NCI-H1417 treated with DMSO at 0.1 percent for 48 hours (cell line): ENCODE measurements at places on chromosomes 3 and 15.

- DNase-seq, result no peak
These were observed 49.6 kb downstream of the CACNA2D3 start for GRCh38 chr3:54171951-54172350.

GRCh38 chr15:95132774-95133173 lies 901.4 kb downstream of the MCTP2 start:
- DNase-seq, result no peak

- no peak for DNase-seq
These were observed 27.6 kb upstream of the TRPM1 start for GRCh38 chr15:31128919-31129768.

DNA sequence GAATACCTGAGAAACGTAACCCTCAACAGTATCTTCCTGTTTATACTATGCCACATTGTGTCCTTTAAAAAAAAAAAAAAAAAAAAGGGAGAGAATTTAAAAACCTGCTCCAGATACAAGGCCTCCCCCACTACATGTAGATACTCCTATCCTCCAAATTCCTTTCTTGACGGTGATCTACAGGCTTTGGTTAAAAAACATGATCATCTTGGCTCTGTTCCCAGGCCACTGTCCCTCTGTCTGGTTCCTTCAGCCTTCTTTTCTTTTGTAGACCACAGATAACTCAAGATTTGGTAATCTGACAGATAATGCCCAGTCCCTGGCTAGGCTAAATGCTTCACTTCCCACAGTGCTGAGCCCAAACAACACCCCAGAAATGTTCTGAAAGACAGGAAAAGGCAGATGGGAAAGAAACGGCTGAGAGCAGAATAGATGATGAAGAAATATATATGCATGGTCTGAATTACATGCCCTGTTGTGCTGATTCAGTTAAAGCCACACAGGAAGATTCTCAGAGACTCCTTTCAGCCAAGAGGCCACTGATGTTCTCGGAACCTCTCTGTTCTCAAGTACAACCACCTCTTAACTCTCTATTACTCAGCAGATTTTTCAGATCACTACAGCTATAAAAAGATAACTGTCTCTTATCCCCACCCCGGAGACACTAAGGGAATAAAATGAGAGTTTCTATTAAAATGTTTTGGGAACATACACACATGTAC lies 48.3 kb downstream of the NPTN start:
- no peak for DNase-seq

DNA sequence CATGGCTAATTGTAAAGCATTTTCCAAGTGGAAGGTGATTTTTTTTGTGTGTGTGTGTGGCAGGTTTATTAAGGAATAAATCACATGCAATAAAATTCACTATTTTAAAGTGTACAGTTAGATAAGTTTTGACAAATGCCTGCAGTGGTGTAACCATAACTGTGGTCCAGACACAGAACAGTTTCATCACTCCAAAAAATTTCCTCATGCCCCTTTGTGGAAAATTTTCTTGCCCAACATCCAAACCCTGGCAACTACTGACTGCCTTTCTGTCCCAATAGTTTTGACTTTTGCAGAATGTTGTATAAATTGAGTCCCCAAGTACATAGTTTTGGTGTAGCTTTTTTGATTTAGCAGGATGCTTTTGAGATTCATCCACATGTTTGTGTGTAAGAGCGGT lies 135.1 kb upstream of the KLHL25 start:
- no peak for DNase-seq

DNA sequence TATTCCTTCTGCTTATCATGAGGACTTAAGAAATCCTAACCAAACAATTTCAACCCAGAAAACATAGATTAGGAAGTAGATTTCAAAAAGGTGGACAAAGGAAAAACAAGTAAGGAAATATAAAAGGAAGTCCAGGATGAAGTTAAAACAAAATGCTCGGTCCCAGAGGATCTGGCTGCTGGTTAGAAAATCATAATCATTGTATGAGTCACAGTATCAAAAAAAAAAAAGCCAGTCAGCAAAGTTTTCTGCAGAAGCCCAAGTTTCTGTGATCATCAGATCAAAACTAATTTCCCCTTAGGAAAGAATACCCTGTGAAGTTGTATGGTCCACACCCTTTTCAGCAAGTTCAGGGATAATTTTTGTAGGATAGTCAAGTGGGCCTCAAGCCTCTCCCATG lies 43.0 kb upstream of the LRTM1 start:
- DNase-seq, result no peak

DNA sequence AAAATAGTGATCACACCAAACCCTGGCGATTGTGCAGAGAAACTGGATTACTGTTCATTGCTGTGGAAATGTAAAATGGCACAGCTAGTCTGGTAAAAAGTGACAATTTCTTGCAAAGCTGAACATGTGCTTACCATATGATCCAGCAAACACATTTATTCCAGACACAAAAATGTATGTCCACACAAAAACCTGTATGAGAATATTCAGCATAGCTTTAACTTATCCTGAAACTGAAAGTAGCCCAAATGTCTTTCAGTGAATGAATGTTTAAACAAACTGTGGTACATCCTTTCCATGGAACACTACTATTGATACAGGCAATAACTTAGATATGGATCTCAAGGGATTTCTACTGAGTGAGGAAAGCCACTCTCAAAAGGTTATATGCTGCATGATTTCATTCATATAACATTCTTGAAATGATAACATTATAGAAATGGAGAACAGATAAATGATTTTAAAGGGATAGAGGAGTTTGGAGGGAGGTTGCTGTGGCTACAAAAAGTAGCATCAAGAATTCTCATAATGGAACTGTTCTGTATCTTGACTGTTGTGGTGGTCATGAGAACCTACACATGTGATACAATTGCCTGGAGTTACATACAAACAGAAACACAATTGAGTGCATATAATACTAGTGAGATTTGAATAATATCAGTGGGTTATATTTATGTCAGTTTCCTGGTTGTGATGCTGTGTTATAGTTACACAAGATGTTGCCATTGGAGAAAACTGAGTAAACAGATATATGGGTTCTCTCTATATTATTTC lies 70.7 kb upstream of the DPH6 start:
- no peak for DNase-seq

GRCh38 chr3:17044855-17045254 lies 160.1 kb downstream of the PLCL2 start:
- DNase-seq, result no peak

DNA sequence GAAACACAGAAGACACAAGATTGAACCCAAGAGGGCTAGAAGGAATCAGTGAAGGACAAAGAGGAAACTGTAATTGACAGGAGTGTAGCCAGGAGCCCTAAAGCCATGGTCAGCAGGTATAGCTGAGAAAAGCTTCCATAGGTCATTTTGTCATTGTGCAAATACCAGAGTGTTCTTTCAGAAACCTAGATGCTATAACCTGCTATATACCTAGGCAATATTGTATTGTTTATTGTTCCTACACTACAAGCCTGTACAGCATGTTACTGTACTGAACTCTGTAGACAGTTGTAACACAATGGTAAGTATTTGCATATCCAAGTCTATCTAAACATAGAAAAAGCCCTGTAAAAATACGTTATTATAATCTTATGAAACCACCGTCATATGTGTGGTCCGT lies 119.3 kb upstream of the LRRFIP2 start:
- no peak for DNase-seq

GRCh38 chr3:142152384-142152783 lies 3.0 kb upstream of the TFDP2 start:
- no peak for DNase-seq

GRCh38 chr3:158106766-158107471 lies 699 bp upstream of the SHOX2 start:
- no peak for DNase-seq

- no peak for DNase-seq
These were observed 953.4 kb downstream of the AGBL1 start for GRCh38 chr15:87033056-87033455.

DNA sequence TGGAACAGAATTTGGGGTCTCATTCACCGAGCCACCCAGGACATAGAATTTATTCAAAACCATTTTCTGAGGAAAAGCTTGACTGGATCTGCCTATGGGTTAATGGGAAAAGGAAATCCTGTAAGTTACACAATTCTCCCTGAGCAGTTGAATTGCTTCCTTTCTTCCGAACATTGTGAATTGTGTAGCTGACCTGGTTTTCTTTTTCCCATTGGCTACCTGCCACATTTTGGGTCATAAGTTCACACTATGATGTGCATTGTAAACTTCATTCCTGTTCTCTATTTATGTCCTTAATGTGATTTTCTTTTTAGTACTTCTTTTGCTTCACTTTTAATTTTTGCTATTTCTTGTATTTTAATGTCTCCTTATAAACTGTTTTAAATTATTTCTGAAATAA lies 386.0 kb upstream of the LRRC3B start:
- DNase-seq, result no peak

DNA sequence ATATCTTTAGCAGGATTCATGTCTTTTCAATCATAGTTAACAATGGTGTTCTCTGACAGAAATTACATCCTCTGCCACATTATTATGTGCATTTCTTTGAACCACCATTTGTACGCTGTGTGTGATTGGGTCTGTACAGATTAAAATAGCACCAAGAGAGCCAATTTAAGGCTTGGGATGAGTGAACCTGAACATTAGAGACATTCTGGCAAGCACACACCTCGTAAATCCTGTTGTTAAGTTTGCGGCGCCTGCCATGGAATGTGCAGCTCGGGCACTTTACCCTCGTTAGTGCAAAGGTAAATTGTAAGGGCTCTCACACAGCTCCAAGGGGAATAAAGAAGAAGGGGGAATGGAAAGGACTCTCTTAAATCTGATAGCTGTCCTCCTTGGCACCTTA lies 482.4 kb upstream of the DPPA4 start:
- DNase-seq, result no peak

GRCh38 chr15:57393061-57393460 lies 16.8 kb downstream of the CGNL1 start:
- no peak for DNase-seq

- no peak for DNase-seq
These were observed 2.5 kb downstream of the PLA2G4B start for GRCh38 chr15:41841131-41841530.

- no peak for DNase-seq
These were observed 8.7 kb downstream of the SEMA3F start for GRCh38 chr3:50163572-50164455.

- DNase-seq, result no peak
These were observed 17.2 kb upstream of the SPG21 start for GRCh38 chr15:65006876-65007275.

- DNase-seq, result no peak
These were observed 187.5 kb downstream of the FNDC3B start for GRCh38 chr3:172226831-172227230.

DNA sequence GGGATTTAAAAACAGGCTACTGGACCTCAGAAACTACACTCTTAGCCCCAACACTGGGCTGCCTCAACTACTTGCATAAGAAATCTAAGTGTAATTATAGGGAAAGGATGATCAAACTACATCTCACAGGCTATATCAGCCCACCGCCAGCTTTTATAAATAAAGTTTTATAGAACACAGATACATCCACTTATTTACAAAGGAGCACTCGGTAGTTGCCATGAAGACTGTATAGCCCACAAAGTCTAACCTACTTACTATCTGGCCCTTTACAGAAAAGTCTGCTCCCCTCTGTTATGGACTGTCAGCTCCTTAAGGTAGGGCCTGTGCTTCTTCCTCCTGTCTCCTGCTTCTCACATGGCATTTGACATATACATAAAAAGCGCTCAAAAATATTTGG lies 9.5 kb downstream of the OSBPL10 start:
- DNase-seq, result no peak

GRCh38 chr3:32817558-32818228 lies at the start of gene TRIM71:
TSS of gene TRIM71 (plus strand) at chr3:32817997. CDS start at chr3:32818081, 84 bp downstream.
- no peak for DNase-seq

DNA sequence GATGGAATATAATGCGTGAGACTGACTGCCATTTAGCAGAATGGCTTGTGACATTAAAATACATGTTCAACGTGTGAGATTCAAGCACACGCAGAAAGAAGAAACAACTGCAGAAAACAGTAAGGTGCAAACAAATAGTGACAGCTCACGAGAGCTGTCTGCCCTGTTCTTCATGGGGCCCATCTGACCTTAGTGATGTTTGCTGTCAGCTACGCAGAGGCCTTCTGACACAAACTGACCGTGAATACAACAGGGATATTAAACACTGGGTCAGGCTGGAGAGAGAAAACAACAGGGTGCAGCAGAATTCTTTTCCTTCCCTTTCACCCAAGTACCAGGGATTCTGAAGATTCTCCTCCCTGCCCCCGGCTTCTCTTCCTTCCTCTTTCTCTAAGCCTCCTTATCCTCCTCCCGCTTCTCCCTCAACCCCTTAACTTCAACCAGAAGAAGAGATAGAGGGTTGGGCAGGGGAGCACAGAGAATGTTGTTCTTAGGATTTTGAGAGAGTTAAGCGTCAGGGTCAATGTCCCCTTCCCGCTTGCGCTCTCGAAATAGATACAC lies 2.1 kb downstream of the TNFAIP8L3 start:
- DNase-seq, result no peak

GRCh38 chr15:38853608-38854007 lies 289.0 kb upstream of the RASGRP1 start:
- DNase-seq, result no peak

- no peak for DNase-seq
These were observed 569.0 kb downstream of the TUSC7 start for GRCh38 chr3:117278424-117279190.

- DNase-seq, result no peak
These were observed 11.7 kb downstream of the TPM1 start for GRCh38 chr15:63054281-63054683.

DNA sequence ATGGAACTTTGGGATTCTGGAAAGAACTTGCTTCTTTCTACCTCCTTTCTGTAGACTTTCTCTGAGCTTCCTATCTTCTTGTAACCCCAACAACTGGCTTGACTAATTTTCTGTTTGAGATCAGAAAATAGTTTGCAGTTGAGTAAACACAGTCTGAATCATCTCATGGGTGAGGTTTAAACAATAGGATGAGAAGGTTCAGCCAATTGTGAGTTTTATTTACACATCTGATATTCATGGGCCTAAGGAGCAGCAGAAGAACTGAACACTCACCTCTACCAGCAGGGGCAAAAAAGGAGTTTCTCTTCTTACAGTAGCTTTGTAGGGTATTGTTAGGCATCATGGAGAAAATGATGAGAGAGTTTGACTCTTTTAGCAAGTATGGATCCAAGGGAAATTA lies 54.2 kb downstream of the DTWD1 start:
- no peak for DNase-seq

DNA sequence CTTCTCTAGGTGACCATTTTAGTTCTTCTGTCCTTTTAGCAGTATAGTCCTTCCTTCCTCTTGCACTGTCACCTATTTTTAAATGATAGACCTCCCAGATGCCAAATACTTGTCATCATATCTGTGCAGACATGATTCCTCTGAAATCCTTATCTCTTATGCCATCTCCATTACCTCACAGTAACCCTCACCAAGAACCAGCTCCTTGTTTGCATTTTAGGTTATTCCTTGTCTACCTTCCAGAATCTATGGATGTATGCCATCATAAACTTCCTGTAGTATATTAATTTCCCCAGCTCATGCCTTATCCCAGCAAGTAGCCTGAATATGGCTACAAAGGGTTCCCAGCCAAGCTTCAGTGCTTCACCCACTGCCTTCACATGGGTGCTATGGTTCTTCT lies 1347.2 kb downstream of the ROBO1 start:
- DNase-seq, result no peak

DNA sequence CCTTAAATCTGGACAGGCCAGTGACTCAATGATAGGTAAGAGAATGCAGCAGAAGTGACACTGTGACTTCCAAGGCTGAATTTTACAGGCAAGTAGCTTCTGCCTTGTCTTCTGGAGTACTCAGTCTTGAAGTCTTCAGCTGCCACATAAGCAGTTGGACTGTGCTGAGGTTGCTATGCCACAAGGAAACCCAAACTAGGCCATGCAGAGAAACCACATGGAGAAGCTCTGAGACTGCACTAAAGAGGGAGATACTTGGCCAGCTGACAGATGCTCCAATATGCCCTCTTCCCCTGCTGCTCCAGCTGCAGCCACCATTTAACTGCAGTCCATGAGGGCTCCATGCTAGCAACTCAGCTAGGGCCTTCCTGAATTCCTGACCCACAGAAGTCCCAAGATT lies 119.4 kb upstream of the GADL1 start:
- DNase-seq, result no peak
